Panc1 (cell line): ENCODE measurements at places on chromosomes 4 and X. TPM values are rescaled to one million over a fixed set of nuclear protein-coding genes. Genes with fewer than 3 reads are reported as not detected.

GRCh38 chr4:91087743-91088142 is 960.5 kb downstream of the CCSER1 start:
- no peak overlapping the region for H3K27ac ChIP-seq
- H3K4me1 ChIP-seq: no peaks in the 10 kb centered on the region; the same call in none of the 2 replicates
- H3K36me3 ChIP-seq: no peaks in the 10 kb centered on the region

DNA sequence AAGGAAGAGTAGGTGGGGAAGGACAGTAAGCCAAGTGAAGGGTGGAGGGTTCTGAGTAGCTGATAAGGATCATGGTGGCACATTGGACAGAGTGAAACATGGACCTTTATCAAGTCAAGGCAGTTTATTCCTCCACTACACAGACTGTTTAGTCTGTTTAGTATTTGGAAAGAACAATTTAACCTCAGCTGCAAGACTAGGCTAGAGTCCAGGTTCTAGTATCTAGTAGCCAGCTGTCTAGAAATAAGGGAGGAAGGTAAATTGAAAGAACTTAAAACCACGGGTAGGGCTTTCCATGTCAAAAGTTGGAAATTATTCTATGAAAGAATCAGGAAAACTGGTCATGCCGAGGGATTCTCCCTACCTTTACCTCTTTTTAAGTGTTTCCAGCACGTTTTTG is 140.1 kb upstream of the MED14 start:
- no peak for DNase-seq
- H3K4me1 ChIP-seq: no peaks in the 10 kb centered on the region; the same call in 1 of the 2 replicates
- no peak overlapping the region for H3K4me3 ChIP-seq

DNA sequence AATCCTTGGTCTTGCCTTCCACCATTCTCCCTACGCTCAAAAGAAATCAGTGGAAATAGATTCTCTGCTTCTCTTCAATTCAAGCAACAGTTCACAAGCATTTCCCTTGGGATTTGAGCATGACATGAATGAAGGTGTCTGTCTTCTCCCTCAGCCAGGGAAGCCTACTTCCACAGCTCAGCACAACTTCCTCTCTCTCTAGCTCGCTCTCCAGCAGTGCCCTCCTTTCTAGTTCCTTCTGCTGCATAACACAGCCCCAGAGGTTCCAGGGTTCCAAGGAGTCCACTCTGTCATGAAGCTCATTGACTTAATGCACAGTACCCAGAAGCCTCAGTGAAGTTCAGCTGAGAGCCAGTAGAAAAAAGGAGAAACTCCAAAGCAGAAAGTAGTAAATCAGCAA is 81.3 kb downstream of the PLS3 start:
- H3K4me3 ChIP-seq: no peak overlapping the region
- no peak for DNase-seq
- H3K36me3 ChIP-seq: peaks cover 20% of the 10 kb centered on the region
- H3K27ac ChIP-seq: no peak overlapping the region

Gene FABP2
- total RNA-seq: not detected
